RWPE2 (cell line): ENCODE measurements at places on chromosomes 11 and 22.

DNA sequence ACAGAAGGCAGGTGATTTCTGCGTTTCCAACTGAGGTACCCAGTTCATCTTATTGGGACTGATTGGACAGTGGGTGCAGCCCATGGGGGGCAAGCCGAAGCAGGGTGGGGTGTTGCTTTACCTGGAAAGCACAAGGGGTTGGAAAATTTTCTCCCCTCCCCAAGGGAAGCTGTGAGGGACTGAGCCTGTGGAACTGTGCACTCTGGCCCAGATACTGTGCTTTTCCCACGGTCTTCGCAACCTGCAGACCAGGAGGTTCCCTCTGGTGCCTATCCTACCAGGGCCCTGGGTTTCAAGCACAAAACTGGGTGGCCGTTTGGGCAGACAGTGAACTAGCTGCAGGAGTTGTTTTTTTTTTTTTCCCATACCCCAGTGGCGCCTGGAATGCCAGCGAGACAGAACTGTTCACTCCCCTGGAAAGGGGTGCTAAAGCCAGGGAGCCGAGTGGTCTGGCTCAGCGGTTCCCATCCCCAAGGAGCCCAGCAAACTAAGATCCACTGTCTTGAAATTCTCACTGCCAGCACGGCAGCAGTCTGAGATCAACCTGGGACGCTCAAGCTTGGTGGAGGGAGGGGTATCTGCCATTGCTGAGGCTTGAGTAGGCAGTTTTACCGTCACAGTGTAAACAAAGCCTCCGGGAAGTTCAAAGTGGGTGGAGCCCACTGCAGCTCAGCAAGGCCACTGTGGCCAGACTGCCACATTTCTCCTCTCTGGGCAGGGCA is 97.2 kb downstream of the JRKL start:
- peak; percentile 57 for DNase-seq

DNA sequence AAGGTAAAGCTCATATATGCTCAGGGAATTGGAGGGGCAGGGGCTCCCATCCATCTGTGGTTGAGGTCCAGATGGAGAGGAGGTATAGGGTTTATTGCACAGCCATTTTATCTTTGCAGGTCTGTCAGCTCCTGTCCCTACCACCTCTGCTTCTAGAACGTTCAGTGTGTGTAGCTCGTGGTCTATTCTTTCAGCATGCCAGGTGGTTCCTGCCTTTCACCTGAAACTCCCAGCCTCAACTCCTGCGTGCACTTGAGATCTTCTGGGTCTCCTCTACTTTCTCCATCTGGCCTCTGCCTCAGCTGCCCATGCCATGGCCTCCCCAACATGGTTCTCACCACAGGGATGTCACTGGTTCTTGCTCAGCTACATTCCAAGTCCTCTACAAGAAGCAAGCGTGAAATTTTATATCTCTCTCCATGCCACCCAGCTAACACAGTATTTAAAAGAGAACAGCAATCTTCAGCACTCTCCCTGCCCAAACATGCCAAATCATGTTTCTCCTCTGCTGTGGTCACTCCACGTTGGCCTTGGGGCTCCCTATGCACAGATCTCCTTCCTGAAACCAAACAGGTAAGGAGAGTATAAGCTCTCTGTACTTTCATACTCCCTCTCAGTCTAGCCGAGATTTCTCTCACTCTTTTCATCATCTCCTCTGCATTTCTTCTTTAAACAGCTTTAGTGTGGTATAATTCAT is 157.8 kb upstream of the TRPC6 start:
- no peak for DNase-seq

DNA sequence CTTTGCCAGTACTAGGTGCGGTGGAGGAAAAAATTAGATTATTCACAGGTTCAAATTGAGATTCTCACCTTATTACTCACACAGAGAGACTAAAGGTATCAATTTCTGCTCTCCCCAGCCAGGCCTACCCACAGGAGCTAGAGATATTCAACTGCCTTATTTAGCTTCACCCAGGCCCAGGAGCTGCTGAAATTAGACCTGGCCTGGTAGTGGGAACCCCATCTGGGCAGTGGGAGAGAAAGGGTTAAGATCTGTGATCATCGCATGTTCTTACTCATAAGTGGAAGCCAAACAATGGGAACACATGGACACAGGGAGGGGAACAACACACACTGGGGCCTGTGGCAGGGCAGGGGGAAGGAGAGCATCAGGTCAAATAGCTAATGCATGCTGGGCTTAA is 20.9 kb upstream of the MICAL2 start:
- DNase-seq: no peak

- no peak for DNase-seq
These were observed 92.5 kb downstream of the TMPRSS5 start for GRCh38 chr11:113613619-113614018.

DNA sequence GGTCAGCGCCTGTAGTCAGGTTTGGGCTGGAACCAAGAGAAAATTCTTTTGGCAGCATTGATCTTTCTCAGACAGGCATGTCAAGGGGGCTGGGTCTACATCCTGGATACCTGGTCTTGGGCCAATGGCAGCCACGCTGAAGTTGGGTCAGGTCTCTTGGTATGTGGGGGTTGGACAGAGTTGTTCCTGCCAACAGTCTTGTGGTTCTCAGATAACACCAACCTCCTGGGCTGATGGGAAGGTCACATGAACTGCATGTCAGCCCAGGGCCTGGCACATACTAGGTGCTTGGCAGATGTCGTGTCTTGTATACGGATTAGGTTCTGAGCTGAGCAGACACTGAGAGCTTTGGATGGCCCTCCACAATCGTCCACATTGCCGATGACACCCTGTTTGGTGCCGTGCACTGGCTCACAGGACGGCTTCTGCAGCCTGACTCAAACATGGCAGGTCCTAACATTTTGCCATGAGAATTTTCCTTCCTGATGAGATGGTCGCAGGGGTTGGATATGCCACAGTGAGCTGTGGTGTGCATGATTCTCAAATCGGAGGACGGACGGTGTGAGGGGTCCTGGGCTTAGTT is 42.0 kb downstream of the FBLN1 start:
- DNase-seq: no peak

- no peak for DNase-seq
These were observed 25.8 kb upstream of the RASSF10 start for GRCh38 chr11:12983336-12983735.
